ENCODE measurements at places on chromosomes 11 and 22.

DNA sequence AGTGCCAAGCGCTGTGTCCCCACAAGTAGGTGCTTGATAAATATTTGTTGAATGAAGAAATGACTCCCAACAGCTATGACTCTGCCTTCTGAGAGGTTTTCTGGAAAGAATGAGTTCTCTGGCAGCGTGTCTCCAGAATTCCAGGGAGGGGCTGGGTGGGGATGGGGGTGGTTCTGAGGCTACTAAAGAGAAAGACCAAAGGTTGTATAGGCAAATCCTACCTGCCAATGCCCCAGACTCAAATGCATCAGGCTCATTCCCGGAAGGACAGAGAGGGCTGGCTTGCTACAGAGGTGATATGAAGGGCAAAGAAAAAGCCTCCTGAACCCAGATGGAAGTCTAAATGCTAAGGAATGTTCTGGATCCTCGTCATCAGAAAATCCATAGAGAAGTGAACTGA, 1.9 kb downstream of the DUSP18 start:
- no peak for DNase-seq

GRCh38 chr11:116605543-116606459, 167.0 kb downstream of the BUD13 start:
- no peak for DNase-seq

DNA sequence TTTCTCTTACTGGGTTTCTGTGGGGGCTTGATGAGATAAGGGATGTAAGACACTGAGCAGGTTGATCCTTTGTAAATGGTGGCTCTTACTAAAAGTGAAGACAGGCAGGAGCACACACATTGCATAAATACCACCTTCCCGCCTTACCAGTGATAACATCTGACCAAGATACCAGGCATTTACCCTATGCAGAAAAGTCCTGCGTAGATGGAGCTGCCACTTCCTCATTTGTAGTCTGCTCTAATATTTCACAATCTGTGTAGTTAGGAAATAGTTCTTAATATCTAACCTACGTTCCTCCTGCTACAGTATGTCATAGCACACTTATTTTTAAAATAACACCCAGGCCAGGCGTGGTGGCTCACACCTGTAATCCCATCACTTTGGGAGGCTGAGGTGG, 23.9 kb upstream of the SWAP70 start:
- DNase-seq = no peak

DNA sequence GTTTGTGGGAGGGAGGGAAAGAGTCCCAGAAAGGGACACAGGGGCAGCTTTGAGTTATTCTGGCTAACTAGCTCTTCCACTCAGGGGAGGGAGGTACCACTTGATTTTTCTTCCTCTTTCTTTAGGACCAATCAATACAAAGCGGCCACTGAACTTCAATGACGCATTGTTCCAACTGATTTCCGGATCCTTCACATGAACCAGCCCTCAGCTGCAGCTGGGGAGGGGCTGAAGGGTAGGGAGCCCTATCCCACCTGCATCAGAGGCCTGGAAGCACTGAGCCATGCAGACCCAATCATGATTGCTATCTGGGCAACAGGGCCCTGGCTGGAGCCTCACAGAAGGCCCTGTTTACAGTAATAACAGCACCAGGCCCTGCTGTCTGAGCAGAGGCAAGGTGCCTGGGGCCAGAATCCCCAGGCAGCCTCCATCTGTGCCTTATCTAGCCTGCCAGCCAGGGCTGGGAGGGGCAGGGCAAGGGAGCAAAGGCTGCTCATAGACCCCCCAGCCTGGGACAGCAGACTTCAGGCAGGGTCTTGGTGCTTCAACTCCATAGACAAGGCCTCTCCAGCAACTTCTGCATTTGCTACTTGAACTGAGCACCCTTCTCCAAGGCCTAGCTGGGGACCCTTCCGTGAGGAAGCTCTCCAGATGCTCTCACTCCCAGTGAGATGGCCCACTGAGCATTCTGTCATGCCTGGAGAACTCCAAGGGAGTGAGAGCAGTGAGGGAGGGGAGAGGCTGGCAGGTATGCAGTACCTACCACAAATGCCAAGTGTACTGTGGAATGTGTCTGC, 22.5 kb downstream of the CLPB start:
- no peak for DNase-seq

- no peak for DNase-seq
These were observed 89.8 kb downstream of the PLEKHA7 start for GRCh38 chr11:16924462-16924825.

GRCh38 chr11:9802291-9802861, 138.5 kb downstream of the SWAP70 start:
- no peak for DNase-seq

- DNase-seq = no peak
These were observed 14.2 kb downstream of the PRR33 start for GRCh38 chr11:1877211-1878136.

DNA sequence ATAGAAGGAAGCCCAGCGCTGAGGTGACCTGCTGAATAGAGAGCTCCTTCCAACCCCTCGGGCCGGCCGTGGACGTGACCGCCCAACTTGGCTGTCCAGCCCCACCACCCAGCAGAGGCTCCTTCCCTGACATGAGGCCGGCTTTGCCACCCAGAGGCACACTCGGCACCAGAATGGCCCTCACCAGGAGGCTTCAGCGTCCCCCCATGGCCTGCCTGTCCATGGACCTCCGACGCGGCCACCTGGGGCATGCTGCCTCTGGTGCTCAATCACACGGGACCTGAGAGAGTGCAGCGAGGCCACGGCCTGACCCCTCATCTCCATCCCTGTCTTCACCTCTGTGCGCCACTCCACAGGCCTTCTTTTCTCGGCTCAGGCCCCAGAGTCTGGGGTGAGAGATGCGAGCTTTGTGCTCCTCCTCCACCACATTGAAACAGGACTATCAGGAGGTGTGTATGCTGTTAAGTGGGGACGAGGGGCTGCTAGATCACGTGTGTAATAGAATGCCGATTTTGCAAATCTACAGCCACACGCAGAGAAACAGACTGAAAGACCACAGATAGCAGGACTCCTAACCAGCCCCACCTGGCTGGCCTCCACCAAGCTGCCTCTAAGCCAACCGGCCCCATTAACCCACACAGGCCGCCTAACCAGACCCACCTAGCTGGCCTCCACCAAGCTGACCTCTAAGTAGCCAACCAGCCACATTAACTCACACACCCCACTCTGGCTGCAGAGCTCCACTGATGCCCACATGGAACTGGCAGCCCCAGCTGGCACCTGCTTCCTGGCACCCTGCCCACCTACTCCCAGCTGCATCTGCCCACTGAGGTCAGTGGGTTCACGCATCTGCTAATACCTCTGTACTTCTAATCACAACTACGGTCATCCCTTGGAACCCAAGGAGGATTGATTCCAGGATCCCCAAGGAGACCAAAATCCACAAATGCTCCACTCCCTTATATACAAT, 20.7 kb downstream of the LINC01488 start:
- no peak for DNase-seq

DNA sequence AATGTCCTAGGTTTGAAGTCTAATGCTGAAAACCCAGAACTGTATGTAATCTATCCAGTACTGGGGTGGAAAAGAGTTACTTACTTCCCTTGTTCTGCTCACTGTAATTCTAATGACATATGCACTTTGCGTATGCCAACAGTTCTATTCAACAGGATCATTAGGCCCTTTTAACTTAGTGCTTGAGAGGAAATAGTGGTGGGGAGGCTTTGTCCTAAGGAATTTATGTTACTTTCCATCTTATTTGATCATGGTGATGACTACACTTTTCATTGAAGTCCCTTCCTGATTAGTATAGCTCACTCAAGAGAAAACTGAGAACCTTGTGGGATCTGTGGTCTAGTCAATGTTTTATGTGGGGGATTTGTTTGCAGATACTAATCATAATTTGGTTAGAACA, 348.2 kb downstream of the GUCY1A2 start:
- DNase-seq = no peak

- DNase-seq = peak; percentile 55
These were observed 10.9 kb downstream of the ACO2 start for GRCh38 chr22:41479671-41480396.

- DNase-seq = no peak
These were observed 11.7 kb upstream of the ARFGAP3 start for GRCh38 chr22:42868751-42869251.

DNA sequence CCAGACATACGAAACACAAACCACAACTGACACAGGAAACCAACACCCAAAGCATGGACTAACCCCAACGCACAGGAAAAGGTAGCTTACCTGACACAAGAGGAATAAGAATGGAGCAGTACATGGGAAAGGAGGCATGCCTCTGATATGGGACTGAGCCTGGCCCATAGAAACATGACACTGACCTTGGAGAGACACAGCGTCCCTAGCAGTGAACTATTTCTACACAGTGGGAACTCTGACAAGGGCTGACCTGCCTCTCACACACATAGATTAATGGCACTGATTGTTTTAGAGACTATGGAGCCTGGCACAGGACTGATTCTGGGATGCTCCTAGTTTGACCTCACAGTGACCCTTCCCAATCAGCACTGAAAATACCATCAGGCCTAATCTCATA, 12.0 kb downstream of the CCKBR start:
- no peak for DNase-seq

- DNase-seq = no peak
These were observed 78.7 kb upstream of the MYOD1 start for GRCh38 chr11:17640493-17641164.

DNA sequence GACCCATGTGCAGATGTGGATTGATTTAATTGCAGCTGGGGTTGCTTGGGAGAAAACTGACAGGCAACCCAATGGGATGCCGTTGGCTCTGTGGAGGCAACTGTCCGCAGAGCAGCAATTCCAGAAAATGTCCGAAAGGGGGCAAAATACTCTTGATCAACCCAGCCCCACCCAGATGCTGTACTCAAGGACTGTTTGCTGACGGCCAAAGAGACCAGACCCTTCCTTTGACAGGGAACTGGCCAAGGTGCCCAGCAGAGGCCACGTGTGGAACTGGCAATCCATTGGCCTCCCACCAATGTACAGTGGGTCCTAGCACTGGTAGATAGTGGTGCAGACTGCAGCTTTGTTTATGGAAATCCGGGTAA, 29.7 kb upstream of the KCNA4 start:
- DNase-seq = no peak
